ENCODE measurements at places on chromosomes 1 and 21. TPM values are rescaled to one million over a fixed set of nuclear protein-coding genes. Genes with fewer than 3 reads are reported as not detected.

FAM78B gene
- total RNA-seq, result 0.64 TPM

NBPF4 gene
- 0.95 TPM for total RNA-seq

VWA1 gene
- 0.68 TPM for total RNA-seq

TRIM58 gene
- total RNA-seq, result 2.6 TPM

MRPL39 gene
- total RNA-seq, result 33.6 TPM

F3 gene
- total RNA-seq, result 0.30 TPM

GBP7 gene
- total RNA-seq, result not detected

ACBD6 gene
- 49.1 TPM for total RNA-seq

ELF3 gene
- total RNA-seq, result 0.55 TPM

FAAH gene
- total RNA-seq, result 5.1 TPM

GPATCH2 gene
- total RNA-seq, result 12.3 TPM

MYOM3 gene
- not detected for total RNA-seq

LYSMD1 gene
- total RNA-seq, result 2.8 TPM

LAMTOR2 gene
- 69.4 TPM for total RNA-seq

LCE1E gene
- total RNA-seq, result not detected

RBBP5 gene
- 23.4 TPM for total RNA-seq

PTPRF gene
- total RNA-seq, result 2.6 TPM

LAPTM5 gene
- 371 TPM for total RNA-seq

NHLH2 gene
- not detected for total RNA-seq

ABCB10 gene
- total RNA-seq, result 34.9 TPM

NKAIN1 gene
- total RNA-seq, result not detected

SPRR2A gene
- total RNA-seq, result not detected

CFAP74 gene
- not detected for total RNA-seq

CPTP gene
- total RNA-seq, result 20.0 TPM

ITLN2 gene
- not detected for total RNA-seq

CLCA1 gene
- not detected for total RNA-seq

POLR3C gene
- total RNA-seq, result 33.0 TPM

TCHHL1 gene
- not detected for total RNA-seq

USH2A gene
- not detected for total RNA-seq

HJV gene
- total RNA-seq, result not detected

CNIH4 gene
- 42.4 TPM for total RNA-seq

SLFNL1 gene
- total RNA-seq, result 0.20 TPM

KCNJ10 gene
- not detected for total RNA-seq

XKR8 gene
- 6.6 TPM for total RNA-seq

S100A7 gene
- total RNA-seq, result not detected

VTCN1 gene
- total RNA-seq, result not detected

SH2D5 gene
- total RNA-seq, result 0.07 TPM

PLCH2 gene
- 7.3 TPM for total RNA-seq

ADAMTS4 gene
- total RNA-seq, result 0.30 TPM

KRTAP12-2 gene
- not detected for total RNA-seq

SPRR2F gene
- not detected for total RNA-seq

PADI3 gene
- total RNA-seq, result not detected

CTXND2 gene
- total RNA-seq, result not detected

SYPL2 gene
- not detected for total RNA-seq

All from T-helper 2 cell treated with Interferon-gamma antibody and Interleukin-4, amounts not matched to agents 100 ng/mL and 5 ng/mL, for 36 hours (primary cell).